ENCODE measurements at places on chromosomes 16 and 17.

DNA sequence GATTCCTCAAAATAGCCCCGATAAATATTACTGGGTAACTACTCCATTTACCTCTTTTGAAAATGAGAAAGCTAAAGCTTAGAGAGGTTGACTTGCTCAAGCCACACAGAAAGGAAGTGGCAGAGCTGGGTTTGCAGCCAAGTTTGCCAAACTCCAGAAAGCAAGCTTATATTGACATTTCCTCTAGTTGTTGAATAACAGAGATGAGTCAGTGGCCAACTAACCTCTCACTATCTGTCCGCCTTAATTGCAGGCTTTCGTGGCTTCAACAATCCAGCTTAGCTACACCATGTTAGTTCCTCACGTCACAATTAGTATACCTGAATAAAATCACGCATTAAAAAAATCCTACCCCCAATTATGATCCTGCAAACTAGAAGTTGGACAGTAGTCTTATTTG, 151.7 kb downstream of the CNTNAP4 start:
- DNase-seq, result no peak

GRCh38 chr17:2709183-2709661, 2.3 kb downstream of the CLUH start:
- no peak for DNase-seq

DNA sequence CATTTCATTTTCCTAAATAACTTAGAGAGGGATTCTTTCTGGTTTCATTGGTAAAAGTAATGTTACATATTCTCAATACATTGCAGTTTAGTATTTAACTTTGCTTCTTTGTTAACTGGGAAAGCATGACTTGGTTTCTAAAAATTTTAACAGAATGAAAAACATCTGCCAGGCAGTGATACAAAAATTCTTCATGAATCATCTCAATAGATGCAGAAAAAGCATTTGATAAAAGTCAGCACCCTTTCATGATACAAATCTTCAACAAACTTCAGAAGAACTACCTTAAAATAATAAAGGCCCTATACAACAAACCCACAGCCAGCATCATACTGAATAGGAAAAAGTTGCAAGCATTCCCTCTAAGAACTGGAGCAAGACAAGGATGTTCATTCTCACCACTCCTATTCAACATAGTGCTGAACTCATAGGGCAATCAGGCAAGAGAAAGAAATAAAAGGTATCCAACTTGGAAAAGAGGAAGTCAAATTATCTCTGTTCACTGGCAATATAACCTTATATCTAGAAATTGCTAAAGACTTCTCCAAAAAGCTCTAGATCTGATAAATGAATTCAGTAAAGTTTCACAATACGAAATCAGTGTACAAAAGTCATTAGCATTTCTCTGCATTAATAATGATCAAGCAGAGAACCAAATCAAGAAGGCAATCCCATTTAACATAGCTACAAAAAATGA, 50.4 kb downstream of the SLFN5 start:
- DNase-seq, result no peak

DNA sequence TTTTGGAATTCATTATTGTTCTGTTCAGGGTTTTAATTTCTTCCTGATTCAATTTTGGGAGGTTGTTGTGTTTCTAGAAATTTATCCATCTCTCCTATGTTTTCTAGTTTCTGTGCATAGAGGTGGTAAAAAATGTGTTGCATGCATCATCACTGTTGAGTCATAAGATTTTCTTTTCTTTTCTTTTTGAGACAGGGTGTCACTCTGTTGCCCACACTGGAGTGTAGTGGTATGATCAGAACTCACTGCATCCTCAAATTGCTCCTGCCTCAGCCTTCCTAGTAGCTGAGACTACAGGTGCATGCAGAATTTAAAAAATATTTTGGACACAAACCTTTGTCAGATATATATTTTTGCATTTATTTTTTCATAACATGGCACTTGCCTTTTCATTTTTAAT, 184.8 kb downstream of the BCAS3 start:
- no peak for DNase-seq

DNA sequence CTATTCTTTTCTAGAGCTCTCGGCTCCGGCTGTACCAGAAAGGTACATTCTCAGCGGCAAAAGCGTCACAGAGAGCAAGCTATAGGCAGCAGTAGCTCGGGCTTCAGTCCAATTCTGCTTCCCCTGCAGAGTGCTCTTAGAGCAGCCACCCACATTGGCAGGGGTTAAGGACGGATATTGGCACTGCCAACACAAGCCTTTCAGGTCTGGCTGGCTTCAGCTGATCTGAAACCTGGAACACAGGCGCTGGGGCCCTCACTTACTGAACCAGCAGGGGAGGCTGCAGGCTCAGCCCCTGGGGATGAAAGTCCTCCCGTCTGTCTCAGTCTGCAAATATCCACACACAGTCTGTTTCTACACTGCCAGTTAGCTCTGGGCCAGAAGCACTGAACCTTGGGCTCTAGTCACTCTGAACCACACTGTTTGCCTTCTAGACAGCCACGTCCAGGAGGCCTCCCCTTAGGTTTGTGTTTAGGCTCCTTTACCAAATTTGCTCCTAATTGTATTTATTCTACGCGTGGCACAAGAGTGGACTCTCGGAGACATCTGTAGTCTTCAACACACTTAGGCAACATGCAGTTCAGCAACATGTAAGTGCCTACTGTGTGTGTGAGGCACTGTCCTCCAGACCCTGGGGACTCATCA, 40.1 kb downstream of the HIC1 start:
- no peak for DNase-seq

- DNase-seq, result no peak
Measured at GRCh38 chr17:38595892-38596291, 9.9 kb downstream of the SRCIN1 start.

- DNase-seq, result no peak
Measured at GRCh38 chr17:45974916-45975630, 24.0 kb upstream of the STH start.

GRCh38 chr16:31700200-31700529, 172.5 kb downstream of the AHSP start:
- no peak for DNase-seq

GRCh38 chr17:66491213-66491612, 188.8 kb downstream of the PRKCA start:
- no peak for DNase-seq

GRCh38 chr16:51184702-51185433, 33.8 kb upstream of the SALL1 start:
- no peak for DNase-seq

GRCh38 chr16:70380248-70380918, 33.7 kb downstream of the DDX19A start:
- peak; percentile 45 for DNase-seq

- no peak for DNase-seq
Measured at GRCh38 chr16:62752854-62753253, 716.6 kb upstream of the CDH8 start.

- DNase-seq, result no peak
Measured at GRCh38 chr16:89522287-89522686, 14.1 kb downstream of the SPG7 start.

DNA sequence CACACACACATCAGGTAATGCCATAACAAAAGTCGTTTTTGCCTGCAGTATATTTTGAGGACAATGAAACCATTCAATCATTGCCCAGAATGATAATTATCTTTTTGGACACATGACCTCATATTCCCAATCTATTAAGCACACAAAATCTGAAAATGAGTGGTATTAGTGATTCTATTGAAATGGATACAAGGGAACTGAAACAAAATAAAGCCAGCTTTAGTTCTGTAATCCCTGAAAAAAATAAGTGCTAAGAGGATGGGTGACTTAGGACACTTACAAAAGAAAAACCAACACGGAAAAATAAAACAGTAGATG, 128.3 kb upstream of the MAF start:
- DNase-seq, result no peak

GRCh38 chr16:4679156-4679849, 14.1 kb upstream of the NUDT16L1 start:
- DNase-seq, result no peak

DNA sequence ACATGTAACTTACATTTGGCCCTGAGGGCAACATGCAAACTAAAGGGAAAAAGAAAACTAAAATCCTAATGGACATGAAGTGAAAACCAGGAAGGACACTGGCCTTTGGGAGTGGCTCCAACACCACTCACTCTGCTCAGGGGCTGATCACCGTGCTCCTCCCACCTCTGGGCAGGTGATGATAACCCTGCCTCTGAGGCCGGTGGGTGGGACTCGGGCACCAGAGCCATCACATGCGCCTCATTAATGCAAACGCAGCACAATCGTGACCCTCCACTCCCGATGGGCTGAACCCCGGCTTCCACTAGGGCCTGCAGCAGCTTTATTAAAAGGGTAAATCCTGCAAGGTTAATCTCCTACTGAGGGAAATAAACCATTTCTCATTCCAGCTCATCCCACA, 4.7 kb downstream of the KLHDC4 start:
- no peak for DNase-seq

DNA sequence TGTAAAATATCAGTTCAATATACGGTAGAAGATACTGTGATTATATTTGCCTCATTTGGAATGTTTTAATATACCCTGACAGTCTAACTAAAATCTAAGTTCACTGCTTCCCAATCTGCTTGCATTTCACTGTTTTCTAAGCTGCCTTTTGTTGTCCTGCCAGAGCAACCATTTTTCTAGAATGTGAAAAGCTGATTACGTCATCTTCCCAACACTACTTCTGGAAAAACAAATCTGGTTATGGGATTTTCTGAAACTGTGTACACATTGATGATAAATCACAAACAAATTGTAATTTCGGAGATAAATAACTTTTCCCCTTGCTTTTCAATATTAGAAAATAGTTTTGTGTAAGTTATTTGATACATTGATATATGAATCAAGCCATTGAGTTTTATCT, 1529.0 kb downstream of the CDH11 start:
- DNase-seq, result no peak

GRCh38 chr17:8997994-8998628, 23.2 kb upstream of the NTN1 start:
- DNase-seq, result peak; percentile 60

GRCh38 chr16:71567931-71568330, 9.0 kb downstream of the TAT start:
- DNase-seq, result no peak

DNA sequence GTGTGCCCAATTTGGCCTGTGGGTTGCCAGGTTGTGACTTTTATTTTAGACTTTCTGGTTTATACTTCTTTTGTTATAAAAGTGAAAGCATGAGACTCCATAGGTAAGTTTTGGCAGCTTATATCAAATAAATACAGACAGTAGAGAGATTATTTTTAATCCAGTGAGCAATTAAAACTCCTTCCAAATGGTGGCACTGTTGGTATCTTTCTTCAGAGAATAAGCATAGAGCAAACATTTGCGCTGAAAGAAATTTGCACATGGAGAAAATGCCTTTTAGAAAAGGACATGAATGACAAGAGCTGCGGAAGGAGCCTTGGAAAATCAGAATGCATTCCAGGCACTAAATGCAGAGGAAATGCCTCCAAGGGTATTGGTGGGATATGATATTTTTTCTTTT, 46.1 kb upstream of the DNAJA2 start:
- DNase-seq, result no peak

DNA sequence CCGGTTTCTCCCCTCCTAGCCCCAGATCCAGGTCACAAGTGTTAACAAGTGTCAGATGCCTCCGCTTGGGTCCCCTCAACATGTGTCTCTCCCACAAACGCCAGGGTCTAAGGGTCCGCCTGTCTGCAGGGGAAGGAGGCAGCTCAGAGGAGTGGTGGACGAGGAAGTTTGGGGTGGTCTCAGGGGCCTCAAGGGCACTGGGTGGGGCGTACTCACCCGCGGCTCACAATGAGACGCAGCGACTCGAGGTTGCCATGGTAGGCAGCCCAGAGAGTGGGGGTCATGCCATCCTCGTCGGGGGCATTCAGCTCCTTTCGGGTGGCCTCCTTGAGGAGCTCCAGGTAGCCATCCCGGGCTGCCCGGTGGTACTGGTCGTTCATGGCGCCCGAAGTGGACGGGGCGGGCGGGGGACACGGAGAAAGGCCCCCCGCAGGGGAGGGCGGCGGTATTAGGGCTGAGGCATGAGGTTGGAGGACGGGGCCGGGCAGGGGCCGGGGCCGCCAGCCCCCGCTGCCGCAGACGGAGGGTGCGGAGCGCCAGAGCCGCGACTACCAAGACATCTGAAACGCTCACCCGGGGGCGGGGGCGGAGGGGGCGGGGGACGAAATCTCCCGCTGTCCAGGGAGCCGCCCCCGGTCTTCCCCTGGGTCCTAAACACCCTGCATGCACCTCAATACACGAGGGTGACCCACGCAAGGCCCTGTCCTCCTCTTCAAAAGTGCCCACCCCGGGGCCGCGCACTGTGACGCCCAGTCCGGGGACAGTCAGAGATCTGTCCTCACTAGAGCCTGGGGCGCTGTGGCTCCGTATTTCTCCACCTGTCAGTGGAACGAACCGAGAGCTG, at the start of gene USH1G:
TSS of gene USH1G (minus strand) at position 562 of the 844 bp plus-strand sequence. CDS start at position 380, 182 bp downstream.
- peak; percentile 4 for DNase-seq

- DNase-seq, result no peak
Measured at GRCh38 chr16:88524973-88525662, 45.1 kb upstream of the ZC3H18 start.

GRCh38 chr17:16516594-16517051, 24.6 kb upstream of the LRRC75A start:
- no peak for DNase-seq

GRCh38 chr17:80426671-80427326, 11.8 kb downstream of the ENDOV start:
- peak; percentile 74 for DNase-seq

DNA sequence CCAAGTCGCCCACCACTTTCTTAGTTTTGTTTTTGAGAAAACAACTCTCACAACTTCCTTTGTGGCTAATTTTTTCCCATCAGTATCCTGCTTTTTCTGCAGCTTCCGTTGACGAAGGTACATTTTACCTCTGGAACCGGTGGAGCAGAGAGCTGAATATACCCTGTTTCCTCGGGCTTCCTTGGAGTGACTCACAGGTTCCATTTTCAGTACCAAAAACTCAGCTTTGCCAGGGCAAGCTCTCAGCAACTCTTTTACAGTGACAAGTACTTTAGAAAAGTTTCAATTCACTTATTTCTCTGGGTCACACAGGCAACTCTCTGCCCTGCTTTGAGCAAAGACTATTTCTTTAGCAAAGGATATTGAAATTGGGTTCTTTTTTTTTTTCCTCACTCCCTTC, 318.9 kb downstream of the SNX29 start:
- no peak for DNase-seq

- DNase-seq, result no peak
Measured at GRCh38 chr16:56828647-56829046, 36.4 kb upstream of the SLC12A3 start.

- no peak for DNase-seq
Measured at GRCh38 chr16:85316321-85316919, 204.1 kb upstream of the CIBAR2 start.

DNA sequence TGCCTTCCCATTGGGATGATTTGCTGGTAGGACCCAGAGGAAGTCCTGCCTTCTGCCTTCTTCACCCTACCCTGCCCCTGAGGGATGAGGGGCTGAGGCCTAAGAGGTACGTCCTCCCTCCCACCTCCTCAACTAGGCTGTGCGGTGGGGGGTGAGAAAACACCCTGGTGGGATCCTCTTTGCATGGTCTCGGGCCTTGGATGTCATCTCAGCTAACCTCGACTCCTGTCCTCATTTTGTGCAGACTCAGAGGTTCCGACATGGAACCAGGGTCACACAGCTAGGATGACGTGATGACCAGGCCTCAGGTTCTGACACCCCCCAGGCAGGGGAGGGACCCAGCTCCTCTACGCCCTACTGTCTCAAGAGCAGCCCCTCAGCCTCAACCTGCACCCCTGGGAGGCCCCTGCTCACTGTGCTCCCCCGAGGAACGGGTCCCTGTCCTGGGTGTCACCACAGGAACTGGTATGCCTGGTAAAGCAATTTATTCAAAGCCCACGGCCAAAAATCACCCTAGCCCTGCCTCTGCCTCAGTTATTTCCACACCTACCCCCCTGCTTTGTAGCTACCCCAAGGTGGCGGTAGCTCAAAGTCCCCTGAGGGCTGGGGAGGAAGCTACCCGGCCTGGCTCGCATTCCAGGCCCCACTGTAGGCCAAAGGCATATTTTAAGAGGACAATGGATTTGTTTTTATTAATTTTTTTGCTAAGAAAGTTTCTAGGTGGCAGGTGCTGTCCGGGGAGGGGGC, 17.5 kb downstream of the UNC13D start:
- no peak for DNase-seq
